ENCODE measurements at places on chromosomes 11 and 22.

- DNase-seq: no peak
These were observed 54.9 kb downstream of the CD6 start for GRCh38 chr11:61026121-61027031.

GRCh38 chr11:19918302-19919049 lies 205.8 kb downstream of the NAV2 start:
- no peak for DNase-seq

DNA sequence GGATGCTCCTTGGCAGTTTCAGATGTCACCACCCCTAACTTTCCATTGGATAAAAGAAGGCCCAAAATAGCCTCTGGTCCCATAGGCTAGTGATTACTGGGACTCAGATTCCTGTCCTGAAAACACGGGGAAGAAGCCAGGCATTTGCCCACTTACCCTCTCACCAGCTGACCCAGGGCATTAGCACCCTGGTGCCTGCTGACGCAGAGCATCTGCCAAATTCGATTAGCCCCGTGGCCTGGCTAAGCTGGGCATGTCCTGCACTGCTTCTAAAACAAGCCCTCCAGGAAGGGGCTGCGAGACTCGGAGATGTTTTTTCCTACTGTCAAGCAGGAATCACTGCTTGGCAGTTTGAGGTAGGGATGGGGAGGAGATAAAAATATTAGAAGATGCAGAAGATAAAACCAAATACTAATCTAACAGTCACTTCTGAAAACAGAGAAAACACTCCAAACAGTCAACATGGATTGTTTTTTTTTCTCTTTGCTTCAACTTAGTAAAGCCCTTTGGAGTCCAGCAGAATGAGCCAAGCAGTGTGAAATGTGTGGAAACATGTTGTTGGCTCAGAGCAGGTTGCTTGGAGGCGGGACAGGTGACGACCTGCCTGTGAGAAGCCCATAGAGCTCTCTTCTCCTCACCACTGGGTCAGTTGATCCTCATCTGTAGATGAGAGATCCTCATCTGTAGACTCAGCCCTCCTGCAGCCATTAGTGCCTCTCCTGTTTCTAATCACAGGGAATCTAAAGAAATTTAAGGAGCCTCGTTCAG lies 54.0 kb downstream of the BDNF start:
- no peak for DNase-seq

GRCh38 chr11:64843686-64844329 lies 645 bp downstream of the CDC42BPG start:
- DNase-seq: no peak

DNA sequence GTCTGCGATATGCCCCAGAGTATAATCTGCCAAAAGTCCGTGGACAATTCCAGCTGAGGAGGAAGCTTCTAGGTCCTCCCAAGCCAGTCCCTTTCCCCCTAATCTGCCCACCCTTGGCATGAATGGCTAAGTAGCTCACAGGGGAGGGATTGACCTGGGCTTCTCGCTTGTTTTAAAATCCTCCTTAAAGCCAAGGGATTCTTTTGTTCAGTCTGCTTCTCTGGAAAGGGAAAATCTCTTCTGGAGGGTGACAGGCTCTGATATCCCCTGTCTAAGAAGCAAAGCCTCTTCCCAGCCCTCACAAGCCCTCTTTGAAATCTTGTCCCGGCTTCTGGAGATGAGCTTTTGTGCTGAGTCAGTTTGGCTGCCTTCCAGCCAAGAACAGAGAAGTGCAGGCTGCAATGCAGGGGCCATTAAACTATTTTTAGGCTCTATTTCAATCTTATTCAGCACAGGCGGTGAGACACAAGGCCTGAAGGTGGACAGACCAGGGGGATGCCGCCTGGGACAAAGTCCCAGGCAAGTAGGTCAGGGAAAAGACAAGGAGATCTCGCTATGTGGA lies 23.9 kb downstream of the NEFH start:
- DNase-seq: peak; percentile 18

- DNase-seq: no peak
These were observed 30.1 kb downstream of the CACNA1I start for GRCh38 chr22:39600491-39601179.

DNA sequence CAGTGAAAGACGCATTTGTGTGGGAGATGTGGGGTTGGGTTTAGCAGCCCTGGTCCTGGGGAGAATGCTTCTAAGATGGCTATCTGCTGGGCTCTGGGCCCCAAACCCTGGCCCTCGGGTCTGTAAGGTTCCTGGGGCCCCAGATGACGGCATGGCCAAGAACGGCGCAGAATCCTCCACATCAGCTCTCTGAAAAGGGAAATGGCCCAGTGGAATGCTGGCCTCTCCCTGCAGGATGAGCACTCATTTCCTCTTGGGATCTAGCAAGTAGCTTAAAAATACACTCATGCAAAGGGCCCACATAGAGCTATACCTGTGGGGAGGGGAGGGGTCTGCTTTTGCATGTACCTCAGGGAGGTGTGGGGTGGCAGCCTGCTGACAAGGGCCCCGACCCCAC lies 37.5 kb upstream of the LINC01488 start:
- no peak for DNase-seq

DNA sequence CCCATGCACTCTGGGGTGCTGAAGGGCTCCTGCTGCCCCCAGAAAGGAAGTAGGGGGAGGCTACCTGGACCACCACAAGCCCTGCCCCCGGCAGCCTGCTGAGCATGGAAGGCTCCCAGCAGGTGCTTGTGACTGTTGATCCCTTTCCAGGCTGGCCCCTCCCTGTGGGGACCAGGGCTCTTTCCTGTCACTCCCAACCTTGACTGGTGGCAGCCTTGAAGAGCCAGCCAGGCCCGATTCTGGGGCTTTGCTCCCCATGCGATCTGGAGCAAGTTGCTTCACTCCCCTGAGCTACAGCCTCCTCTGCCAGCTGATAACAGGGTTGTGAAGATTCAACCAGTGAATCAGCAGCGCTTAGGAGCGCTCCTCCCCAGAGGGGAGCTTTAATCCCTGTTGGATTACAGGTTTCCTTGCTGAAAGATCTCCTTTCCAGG lies 4.6 kb upstream of the CST6 start:
- DNase-seq: no peak

DNA sequence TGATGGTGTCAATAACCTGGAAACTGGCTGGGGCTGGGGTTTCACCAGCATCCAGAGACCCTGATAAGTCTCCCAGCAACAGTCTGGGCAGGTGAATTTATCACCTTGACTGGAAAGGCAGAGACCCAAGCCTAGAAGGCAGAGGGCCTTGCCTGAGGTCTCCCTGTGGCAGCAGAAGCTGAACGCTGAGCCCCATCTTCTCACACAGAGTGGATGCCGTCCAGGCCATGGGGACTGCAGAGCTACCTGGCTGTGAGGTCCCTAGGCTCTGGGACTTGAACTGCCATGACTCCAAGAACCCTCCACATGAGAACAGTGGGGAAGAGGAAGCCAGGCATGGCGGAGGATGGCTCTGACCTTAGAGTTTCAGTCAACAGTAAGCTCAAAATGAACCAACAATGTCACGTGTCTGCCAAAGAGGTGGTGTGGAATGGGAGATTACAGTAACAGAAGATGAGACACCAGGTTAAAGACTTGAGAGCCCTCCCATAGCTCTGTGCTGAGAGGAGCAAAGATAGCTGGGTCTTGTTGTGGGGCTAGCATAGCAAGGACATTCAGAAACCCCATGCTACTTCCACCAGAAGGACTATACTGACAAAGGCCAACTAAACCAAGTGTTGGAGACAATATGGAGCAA lies 79.1 kb upstream of the LINC01488 start:
- no peak for DNase-seq

- DNase-seq: peak; percentile 77
These were observed 926 bp downstream of the PRR5L start for GRCh38 chr11:36296884-36297543.

DNA sequence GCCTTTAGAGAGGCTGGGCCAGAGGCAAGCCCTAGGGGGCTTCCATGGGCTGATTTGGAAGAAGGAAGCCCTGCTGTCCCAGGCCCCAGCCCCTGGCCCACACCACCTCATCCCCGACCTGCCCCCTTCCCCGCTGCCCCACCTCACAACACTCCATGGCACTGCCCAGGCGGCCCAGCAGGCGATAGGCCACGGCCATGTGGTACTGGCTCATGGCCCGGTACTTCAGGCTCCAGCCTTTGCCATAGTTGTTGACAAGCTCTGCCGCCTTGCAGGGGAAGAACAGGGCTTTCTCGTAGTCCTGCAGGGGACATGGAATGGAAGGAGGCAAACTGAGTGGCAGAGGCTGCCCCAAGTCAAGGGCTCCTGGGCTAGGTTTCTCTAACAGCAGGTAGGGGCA lies 6.4 kb downstream of the RAPSN start:
- no peak for DNase-seq

DNA sequence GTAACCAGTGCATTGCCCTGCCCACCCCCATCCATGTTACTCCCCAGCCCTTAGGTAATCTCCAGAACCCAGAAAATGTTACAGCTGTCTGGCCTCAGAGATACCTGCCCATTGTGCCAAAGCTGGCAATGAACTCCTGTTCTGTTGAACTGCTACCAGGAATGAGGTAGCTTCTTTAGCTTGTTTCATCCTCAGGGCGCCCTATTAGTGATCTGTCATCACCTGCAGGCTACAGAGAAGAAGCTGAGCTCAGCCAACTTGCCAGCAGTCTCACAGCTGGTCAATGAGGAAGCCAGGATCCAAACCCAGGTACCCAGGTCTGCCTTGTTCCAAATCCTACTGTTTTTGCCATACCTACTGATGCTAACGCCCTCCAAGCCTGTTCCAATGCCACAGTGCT lies 88.7 kb downstream of the GALNT18 start:
- DNase-seq: no peak

DNA sequence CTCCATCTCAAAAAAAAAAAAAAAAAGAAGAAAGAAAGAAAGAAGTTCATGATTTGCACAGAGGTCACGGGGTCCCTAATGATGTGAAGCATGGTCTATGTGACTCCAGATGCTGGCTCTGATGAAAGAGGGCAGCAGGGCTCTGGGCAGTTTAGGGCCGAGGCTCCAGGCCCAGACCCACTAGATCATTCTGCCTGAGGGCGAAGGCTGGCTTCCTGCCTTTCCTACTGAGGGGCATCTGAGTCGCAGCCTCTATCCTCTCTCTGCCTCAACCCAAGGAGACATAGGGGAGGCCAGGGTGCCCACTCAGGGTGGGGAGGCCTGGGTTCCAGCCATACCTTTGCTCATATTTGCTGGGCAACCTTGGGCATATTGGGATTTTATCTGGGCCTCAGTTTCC lies 4.8 kb downstream of the SLC35E4 start:
- no peak for DNase-seq

DNA sequence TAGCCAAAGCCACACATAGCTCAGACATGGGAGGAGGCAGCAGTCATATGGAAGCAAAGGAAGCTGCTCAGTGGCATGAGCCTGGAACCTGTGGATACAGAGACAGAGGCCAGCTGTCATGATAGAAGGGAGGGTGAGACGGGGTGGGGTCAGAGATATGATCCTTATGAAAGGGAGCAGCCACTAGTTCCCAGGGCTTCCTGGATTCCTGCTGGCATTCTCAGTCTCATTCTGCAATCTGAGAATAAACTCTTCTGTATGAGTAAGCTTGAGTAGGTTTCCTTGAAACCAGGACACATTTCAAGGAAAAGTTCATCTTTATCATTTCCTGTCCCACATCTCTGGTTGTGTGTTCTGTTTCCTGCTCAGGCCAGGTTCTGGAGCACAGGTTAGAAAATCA lies 220.2 kb upstream of the SNX19 start:
- DNase-seq: no peak

GRCh38 chr11:117925198-117925925 lies 3.8 kb downstream of the TMPRSS13 start:
- no peak for DNase-seq

- no peak for DNase-seq
These were observed 34.4 kb upstream of the PPARA start for GRCh38 chr22:46115755-46116490.

DNA sequence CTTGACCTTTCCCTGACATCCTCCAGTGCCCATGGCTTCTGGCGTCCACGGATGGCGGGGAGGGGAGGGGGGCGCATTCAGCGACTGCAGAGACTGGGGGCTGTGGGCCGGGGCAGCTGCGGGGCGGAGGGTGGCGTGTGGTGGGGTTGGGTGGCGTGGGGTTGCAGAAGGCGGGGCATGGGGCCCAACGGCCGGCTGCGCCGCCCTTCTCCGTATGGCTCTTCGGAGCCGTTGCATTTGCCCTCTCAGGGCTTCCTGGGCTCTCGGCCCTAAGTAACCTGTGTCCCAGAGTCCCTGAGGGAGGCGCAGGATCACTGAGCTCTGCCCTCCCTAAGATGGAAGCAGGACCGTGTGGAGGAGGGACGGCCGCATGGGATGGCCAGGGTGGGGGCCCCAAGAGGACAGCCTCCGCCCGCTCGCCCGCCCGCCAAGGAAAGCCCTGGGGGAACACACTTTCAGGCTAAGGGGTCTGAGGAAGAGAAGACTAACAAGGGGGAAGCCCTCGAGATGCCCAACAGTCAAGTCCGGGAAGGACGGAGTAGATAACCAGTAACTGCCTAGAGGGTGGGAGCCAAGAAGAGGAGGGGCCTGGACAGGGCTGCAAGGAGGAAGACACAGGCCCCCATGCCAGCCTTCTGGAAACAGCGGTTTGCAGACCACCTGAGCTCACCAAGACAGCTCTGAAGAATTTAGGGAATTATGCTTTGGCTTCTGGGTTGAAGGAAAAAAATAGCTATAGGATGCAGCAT lies 9.2 kb upstream of the AIFM3 start:
- peak; percentile 74 for DNase-seq

- DNase-seq: no peak
These were observed 114.8 kb downstream of the KCNQ1OT1 start for GRCh38 chr11:2584812-2585565.

- DNase-seq: no peak
These were observed 3.8 kb upstream of the PPIL2 start for GRCh38 chr22:21661991-21662390.

GRCh38 chr22:31046539-31047226 lies 34.4 kb upstream of the SMTN start:
- no peak for DNase-seq

DNA sequence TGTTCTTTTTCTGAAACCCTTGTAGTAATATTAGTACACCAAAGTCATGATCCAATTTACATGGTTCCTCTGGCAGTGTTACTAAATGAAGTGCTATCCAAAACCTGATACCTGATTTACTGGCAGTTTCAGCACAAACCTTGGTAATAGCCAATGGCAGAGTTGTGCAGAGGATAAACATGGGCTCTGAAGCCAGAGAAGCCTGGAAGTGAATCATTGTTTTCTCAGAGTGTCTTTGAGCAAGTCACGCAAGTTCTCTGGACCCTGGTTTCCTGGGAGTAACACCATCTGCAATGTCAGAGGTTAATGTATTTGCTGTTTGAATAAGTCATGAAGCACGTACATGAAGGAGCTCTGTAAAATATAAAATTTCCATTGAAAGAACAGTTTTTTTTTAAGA lies 222.3 kb upstream of the NARS2 start:
- DNase-seq: no peak

- DNase-seq: no peak
These were observed 126.8 kb downstream of the PHF21B start for GRCh38 chr22:44883011-44883421.

GRCh38 chr11:3959903-3960265 lies 104.4 kb downstream of the STIM1 start:
- no peak for DNase-seq

GRCh38 chr11:84117394-84117793 lies 831.2 kb upstream of the CCDC90B start:
- DNase-seq: no peak

Data from small intestine (tissue), 16 donors.